M059J (cell line): ENCODE measurements at places on chromosomes 4 and X.

GRCh38 chr4:119643306-119644042, 14.9 kb upstream of the PDE5A start:
- DNase-seq = peak; percentile 12

- no peak for DNase-seq
Measured at GRCh38 chrX:135512508-135513129, 7.8 kb upstream of the INTS6L start.

- no peak for DNase-seq
Measured at GRCh38 chr4:40432504-40432903, 97.4 kb downstream of the CHRNA9 start.

GRCh38 chr4:129131343-129131742, 35.4 kb downstream of the C4orf33 start:
- no peak for DNase-seq

DNA sequence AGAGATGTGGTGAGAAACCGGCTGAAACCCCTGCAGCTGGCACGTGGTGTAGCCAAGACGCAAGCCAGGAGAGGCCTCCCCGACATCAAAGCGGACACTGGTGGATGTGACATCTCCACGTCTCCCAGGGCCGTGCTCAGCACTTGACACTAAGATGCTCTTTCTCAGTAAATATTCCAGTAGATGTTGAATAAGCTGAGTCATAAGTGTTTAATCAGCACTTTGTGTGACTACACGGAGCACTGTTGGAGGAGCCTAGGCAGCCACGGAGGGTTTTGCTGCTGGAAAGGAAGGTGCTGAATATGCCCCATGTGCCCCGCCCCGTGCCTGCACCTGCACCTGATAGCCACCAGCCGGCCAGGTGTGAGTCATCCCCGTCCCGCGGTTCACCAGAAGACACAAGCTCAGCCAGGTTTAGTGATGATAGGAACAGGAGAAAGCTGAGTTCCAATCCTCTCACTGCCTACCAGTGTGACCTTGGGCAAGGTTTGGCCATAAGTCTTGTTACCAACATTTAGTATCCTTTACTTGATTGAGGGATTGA, 29.0 kb upstream of the C4orf50 start:
- no peak for DNase-seq

DNA sequence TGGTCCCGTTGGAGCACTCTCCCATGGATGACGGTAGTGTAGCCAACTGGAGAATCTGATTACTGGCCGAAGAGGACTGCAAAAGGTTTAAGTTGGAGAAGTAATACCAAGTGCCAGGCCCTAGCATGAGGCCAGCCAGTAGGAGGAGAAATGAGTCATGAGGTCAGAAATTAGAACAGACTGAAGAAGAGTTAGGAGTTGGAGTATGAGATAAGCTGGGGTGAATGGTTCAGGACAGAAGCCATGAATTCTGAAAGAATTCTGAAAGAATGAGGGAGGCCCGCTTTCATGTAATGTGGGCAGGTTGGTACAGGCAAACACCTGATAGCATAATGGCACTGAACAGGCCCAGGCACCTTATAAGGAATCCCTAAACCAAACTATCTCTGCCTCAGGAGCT, 18.4 kb upstream of the STK26 start:
- peak; percentile 4 for DNase-seq

DNA sequence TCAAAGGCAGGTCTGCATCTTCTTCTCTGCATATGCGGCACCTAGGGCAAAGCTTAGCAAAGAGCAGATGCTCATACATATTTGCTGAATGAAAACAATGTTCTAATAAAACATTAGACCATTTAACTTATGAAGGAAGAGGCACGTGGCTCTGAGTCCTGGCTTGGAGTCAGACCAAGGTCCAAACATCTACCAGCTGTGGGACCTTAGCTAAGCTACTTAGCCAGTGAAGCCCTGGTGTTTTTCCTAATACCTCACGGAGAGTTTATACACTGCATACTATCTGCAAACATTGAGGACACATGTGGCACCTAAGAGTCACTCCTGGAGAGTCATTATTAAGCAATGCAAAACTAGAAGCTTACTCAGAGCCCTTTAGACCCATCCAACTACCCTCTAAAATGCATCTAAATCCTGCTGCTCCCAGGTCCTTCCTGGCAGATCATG, 9.0 kb downstream of the PDGFC start:
- peak; percentile 86 for DNase-seq

DNA sequence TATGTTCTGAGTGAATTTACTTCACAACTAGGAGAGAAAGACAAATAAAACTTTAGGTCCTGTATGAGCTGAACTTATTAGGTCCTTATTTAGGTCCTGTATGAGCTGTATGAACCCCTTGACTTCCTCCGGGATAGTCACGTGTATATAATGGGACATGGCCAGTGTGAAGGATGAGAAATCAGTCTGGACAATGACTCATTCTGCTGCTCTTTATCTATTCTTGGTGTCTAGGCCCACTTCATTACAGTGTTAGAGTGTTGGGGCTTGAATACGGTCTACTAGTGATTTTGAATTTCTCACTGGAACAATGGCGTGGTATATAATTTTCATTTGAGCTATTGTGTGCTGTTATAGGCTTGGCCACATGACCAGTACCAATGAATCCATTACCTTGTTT, 21.9 kb downstream of the STK26 start:
- peak; percentile 31 for DNase-seq

GRCh38 chrX:52078131-52078530, 9.1 kb upstream of the MAGED4B start:
- no peak for DNase-seq

DNA sequence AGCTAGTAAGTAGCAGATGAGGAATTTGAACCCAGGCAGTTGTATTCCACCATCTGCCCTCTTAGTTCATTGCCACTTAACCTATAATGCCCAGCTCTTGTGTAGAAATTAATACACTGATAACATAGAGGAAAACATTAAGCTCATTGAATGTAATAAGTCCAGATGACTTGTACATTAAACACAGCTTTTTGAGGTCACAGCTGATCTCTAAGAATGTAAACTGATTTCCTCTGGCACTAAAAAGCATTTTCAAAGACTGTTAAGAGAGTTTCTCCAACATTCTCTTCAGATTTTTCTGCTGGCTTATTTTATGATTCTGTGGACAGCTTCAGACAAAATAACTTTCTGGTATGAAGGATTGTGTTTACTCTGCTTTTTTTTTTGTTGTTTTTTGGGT, 42.7 kb downstream of the HPRT1 start:
- no peak for DNase-seq

DNA sequence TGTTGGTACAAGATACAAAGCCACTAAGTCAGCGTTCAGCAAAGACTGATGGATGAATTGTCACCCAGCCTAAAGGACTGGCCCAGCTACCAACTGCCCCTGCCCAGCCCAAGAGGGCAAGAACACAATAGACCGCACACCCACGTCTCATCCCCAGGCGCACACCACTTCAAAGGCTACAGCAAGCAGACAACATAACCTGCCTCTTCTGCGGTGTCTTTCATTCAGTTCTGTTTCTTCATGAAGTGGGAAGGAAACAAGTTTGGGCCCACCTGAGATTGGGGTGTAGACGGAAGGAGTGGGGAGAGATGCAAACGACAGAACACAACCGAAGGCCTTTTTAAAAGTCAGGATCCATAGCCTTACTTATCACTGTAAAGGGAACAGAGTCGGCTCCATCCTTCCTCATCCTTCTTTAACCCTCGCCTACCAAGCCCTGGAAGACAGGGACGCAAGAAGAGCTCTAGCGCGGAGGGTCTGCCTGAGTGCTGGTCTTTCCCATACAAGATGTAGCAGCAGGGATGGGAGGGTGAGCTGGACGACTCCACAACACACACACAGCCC, 691 bp downstream of the SCARB2 start:
- peak; percentile 14 for DNase-seq

DNA sequence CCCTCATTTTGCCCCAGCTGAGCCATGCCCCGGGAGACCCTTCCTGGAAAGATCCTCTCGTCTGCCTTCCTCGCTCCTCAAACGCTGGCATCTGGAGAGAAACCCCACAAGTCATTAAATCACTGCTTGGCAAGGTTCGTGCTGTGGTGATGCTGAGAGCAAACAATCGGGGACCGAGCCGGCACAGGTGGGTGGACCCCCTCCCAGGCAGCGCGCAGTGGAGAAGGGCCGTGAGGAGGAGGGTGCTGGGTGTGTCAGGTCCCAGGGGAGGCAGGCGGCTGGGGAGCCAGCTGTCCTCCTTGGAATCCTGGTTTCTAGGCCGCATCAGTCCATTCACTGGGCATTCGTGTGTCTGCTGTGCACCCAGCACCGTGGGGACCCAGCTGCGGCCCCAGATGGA, 64.9 kb upstream of the PSAPL1 start:
- no peak for DNase-seq

DNA sequence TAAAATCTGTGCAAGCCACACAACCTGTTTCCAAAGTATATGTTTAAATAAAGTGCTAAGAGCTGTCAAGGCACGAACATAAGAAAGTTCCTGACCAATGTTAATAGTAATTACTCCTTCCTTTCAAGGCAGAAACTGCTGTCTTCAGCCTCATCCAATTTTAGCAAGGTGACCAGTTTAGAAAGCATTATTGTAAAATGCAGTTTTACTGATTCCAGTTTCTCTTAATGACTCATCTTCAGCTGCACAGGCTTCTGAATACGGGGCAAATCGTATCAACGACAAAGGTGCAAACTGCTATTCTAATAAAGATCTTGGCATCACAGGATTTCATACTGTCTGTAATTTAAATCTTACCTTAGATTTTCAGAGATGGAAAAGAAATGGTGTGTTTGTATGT, 87.5 kb downstream of the PPP3CA start:
- DNase-seq = no peak
